ELR (cell line): ENCODE measurements at places on chromosomes 12 and 14.

DNA sequence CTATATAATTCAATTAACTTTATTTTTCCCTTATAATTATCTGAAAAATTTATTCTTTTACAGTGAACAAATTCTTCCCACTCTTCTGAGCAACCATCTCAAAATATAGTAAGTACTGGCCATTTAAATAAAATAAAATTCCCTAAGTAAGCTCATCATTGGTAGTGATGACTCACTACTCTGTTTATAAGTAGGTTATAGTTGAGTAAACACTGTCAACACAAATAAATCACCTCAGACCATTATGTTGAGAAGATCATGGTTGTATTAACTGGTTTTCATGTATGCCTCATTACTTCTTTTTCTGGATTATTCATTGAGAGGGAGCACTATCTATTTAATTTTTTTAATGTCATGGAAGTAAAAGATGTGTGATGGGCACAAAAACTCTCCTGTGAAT is 220.5 kb downstream of the SEC23A start:
- DNase-seq: peak; percentile 48

DNA sequence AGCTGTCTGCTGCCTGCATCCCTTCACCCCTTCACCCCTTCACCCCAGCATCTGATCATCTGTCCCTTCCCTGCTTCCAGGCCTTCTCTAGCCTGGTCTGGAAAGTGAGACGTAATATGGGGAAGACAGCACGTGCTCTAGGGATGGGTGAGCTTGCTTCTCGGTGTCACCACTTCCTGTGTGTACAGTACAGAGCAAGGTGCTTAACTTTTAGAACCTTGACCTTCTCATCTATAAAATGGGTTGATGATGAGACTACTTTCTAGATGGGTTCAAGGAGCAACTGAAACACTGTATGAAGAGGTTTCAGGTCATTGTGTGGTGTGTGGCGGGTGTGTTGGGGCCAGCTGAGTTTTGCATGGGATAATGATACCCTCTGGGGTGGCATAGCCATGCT is 140.5 kb downstream of the TSPAN9 start:
- DNase-seq: no peak

DNA sequence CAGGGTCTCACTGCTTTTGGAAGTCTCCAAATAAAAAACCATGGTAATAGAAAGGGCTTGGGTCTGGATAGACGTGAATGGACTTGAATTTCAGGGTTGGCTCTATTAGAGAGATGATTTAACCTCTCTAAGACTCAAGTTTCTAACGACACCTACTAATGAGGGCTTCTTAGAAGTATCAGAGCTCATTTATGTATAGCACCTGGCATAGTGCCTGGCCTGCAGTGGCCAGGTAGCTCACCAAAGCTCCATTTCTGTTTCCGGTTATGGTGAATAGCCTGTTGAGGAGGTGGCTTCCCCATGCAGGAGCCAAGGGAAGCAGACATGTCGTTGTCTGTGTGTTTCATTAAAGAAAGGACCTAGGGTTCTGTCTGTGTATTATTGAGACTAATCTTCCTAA is 108.6 kb downstream of the ETV6 start:
- DNase-seq: no peak

GRCh38 chr14:101243587-101244338 is 317.5 kb upstream of the DIO3 start:
- DNase-seq: no peak

GRCh38 chr14:77469067-77469505 is 11.2 kb downstream of the AHSA1 start:
- DNase-seq: no peak

DNA sequence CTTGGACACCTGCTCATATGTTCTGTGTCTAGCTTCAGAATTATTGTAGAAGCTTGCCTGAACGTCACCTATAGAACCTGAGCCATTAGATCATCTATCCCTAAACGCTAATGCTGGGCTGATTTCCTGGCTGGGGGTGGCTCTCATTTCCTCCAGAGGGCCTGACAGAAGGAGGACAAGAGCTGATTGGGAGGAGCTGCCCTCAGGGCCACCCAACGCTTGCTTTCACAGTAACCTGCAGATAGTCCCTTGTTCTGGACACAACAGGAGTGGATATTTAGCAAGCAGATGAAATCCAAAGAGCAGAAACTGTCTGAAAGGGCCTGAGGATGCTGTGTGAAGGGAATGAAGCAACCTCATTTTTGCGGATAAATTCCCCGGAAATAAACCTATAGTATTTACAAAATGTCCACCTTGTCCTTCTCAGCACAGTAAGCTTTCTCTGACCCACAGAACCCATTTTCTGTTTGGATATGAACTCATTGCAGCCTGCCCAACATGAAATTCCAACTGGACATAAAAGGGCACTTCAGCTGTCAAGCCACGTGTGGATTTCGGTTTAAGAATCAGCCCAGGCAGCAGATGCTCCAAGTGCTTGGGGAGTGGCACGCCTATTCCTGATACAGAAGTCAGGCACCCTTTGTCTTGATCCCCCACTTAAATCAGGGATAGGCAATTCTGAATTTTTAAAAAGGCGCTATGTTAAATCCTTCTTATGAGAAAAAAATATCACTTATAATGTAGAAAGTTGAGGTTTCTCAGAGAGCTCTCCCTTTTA is 32.8 kb upstream of the TUBA1C start:
- DNase-seq: no peak

- DNase-seq: no peak
These were observed 54.2 kb upstream of the JDP2 start for GRCh38 chr14:75373616-75374015.

DNA sequence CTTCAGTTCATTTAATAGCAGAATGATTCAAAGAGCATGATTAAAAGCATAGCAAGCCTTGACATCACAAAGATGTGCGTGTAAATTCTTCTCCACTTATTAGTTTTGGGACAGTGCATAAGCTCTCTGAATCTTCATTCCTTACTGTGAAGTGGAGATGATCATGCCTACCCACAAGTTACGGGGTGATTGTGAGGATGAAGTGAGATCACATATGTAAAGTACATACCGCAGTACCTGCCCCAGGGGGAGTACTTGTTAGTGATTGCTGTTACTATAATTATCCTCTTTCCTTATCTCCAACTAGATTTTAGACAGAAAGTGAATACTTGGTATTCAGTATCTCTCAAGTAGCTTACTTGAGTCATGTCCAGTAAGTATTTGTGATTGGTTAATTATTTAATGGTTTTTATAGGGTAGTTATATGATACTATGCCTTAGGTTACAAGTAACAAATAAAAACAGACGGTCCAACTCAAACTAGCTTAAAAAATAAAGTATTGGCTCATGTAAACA is 6.0 kb downstream of the RAD9B start:
- no peak for DNase-seq

DNA sequence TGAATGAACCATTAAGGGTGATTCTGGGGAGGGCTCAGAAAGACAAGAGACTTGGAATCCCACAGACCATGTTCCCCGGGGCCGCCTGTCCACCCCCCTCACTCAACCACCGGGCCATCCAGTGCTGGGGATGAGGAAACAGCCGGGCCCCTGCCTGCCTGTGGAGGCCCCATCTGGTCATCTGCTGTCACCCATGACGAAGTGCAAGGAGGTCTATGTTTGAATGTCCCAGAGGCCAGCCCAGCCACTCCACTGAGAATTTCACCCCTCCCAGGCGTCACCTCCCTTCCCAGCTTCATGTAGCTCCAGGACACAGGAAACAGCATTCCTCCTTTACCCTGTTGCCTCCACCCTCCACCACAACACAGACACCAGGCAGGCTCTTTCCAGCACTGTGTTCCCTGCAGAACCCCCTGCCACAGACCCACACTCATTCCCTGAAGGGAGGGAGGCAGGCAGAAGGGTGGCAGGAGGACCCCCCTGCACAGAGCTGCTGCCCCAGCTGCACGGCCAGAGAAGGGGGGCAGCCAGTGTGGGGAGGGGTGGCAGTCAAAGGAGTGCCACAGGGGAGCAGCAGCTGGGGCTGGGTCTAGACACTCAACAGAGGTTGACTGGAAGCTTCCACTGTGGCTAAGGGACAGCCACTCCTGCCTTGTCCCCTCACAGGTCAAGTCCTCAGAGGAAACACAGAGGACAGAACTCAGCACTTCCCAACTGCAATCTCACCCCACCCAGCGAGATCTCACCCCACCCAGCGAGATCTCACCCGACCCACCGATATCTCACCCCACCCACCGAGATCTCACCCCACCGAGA is 50.3 kb upstream of the PPP2R5C start:
- DNase-seq: no peak

DNA sequence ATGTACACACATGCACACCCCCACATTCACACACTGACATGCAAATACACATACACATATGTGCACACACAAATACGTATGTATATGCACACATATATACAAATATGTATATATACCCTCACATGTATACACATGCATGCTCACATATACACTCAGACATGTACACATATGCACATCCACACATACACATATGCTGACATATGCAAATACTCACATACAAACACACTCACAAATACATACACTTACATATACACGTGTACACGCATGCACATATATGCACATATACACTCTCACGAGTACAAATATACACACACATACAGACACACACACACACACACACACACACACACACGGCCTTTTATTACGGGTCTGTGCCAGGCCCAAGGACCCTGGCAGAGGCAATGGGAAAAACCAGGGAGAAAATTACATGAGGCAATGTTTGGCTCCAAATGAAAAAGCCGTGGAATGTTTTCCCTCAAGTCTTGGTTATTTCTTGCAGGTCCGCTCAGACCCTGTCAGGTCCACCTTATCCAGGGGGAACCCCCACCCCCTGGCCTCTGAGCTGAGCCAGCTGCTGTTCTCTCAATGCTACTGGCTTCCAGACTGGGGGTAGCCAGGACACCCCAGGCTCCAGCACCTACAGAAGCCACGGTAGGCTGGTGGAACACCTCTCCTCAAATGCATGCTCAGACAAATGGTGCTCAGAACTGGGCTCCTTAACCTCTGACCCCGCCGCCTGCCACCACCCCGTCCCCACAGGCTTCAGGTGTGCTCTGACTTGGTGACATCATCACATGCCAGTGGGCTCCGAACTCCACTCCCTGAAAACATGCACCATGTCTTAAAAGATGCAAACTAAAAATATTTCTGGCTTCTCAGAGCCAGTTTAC is 54.7 kb downstream of the BCL11B start:
- no peak for DNase-seq

DNA sequence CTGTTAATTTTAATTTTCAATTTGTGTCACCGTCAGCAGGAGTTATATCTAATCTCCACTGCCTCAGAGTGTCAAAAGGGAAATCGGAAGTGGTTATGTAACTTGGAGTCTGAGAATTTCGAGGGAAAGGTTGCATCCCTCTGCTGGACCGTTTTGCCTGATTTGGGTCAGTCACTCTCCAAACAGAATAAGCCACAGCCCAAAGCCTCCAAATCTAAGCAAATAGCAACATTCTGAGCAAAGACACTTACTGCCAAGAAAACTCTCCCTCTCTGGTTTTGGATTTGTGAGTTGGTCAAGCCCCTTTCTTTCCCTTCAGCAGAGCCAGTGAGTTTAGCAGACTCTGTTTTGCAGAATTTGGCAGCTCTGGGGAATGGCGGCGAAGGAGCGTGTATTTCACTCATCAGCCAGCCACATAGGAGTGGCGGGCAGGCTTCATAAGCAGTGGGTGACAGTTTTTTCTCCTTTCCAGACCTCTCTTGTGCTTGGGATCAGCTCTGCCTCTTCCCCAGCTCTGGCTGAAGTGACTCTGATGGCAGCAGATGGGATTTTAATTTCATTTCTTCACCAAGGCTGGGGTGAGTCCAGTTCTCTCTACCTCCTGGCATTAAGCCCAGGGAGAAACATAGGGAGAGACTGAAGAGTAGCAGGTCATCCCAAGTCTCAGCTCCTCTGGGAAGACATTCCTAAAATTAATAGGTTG is 218.7 kb upstream of the NOS1 start:
- no peak for DNase-seq

- DNase-seq: no peak
These were observed 336.4 kb upstream of the FBXO33 start for GRCh38 chr14:39768589-39768988.

DNA sequence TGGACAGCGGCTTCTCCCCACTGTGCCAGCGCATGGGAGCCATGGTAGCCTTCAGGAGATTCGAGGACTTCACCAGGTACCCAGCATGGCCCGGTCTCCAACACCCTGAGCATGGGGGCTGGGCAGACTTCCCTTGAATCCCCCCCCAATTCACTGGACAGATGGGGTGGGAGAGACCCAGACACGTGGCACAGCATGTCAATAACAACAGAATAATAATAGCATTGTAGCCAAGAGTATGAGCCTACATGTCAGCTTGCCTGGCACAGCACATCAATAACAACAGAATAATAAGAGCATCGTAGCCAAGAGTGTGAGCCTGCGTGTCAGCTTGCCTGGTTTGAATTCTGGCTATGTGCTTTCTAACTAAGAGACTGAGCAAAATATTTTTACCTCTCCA is 76.4 kb downstream of the FOXN4 start:
- no peak for DNase-seq

- no peak for DNase-seq
These were observed 25.8 kb downstream of the SNRNP35 start for GRCh38 chr12:123483602-123484248.

- peak; percentile 84 for DNase-seq
These were observed 416.0 kb downstream of the LRIG3 start for GRCh38 chr12:58504143-58504938.

DNA sequence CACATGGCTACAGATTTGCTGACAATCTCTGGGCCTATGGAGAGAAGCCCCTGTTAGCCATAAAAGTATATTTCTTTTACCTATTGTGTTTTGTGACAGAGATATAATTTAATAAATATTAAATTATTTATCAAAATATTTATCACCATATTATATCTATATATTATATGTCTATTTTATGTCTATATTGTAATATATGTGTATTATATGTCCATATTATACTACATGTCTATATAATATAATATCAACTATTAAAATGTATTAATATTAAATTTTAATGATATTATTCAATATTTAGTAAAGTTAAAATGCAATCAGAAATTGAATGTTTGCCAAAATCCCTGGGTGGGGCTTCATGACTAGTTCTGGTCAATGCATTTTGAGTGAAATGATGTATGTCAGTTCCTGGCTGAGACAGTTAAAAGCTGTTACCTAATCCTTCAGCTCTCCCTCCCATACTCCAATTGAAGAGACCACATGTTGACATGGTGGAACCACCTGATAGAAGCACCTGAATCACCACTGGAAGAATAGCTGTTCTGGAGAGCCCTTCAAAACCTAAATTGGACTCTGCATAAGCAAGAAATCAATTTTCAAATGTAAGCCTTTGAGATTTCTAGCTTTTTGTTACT is 357.3 kb upstream of the DDHD1 start:
- DNase-seq: no peak

- DNase-seq: peak; percentile 24
These were observed 183.8 kb downstream of the TTC7B start for GRCh38 chr14:90632451-90632850.

DNA sequence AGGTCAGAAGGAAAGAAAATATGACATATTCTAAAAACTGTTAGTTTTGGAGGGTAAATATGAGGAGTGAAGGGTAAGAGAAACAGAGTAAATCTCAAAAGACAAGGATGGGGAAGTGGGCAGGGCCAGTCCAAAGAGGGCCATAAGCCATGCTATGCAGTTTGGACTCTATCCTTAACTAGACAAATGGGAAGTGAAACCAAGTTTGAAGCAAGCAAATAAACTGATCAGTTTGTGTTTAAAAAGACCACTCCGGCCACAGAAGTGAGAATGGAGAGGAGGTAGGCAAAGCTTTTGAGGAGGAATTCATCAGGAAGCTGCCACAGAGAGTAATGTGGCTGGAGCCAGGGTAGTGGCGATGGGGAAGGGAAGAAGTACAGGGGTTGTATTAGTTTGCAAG is 37.5 kb upstream of the DAAM1 start:
- DNase-seq: no peak

- DNase-seq: peak; percentile 94
These were observed 9.3 kb upstream of the PTHLH start for GRCh38 chr12:27981874-27982273.
